Upper lobe of left lung (tissue), 6 donors: ENCODE measurements at places on chromosomes 3 and 15. TPM values are rescaled to one million over a fixed set of nuclear protein-coding genes. Genes with fewer than 3 reads are reported as not detected.

IL17RD gene
- under 0.01 TPM for total RNA-seq

RASGRF1 gene
- 51.8 TPM for total RNA-seq

HDC gene
- 2.1 TPM for total RNA-seq

ARNT2 gene
- total RNA-seq = 4.8 TPM

SCG3 gene
- total RNA-seq = not detected

HEMK1 gene
- total RNA-seq = 5.0 TPM

IL5RA gene
- total RNA-seq = 7.3 TPM

CELF6 gene
- 0.79 TPM for total RNA-seq

GRK7 gene
- 0.22 TPM for total RNA-seq

RSRC1 gene
- 21.4 TPM for total RNA-seq

PPP2R3A gene
- total RNA-seq = 35.6 TPM

PLSCR5 gene
- not detected for total RNA-seq

ATP13A5 gene
- total RNA-seq = 2.9 TPM

GOLGA8Q gene
- total RNA-seq = 0.44 TPM

TMEM40 gene
- 5.3 TPM for total RNA-seq

ZNF774 gene
- total RNA-seq = 4.4 TPM

AP3S2 gene
- 26.4 TPM for total RNA-seq

TMEM108 gene
- 3.1 TPM for total RNA-seq

NDUFB4 gene
- 105 TPM for total RNA-seq

GOLGA8R gene
- total RNA-seq = 44.0 TPM

LYZL4 gene
- total RNA-seq = not detected

PSTPIP1 gene
- total RNA-seq = 7.0 TPM

DISP2 gene
- under 0.01 TPM for total RNA-seq

SNRPN gene
- total RNA-seq = 133 TPM

CLDN11 gene
- total RNA-seq = 17.1 TPM

SKOR1 gene
- total RNA-seq = 4.2 TPM

SNAPC5 gene
- total RNA-seq = 33.3 TPM

CCR9 gene
- 0.11 TPM for total RNA-seq

ACAN gene
- 0.24 TPM for total RNA-seq

CPLX3 gene
- not detected for total RNA-seq

LTK gene
- total RNA-seq = 20.6 TPM

CPNE4 gene
- not detected for total RNA-seq

GPR171 gene
- 6.6 TPM for total RNA-seq

LRRIQ4 gene
- not detected for total RNA-seq

GPR156 gene
- 1.0 TPM for total RNA-seq

PLA2G4D gene
- total RNA-seq = not detected

AGBL1 gene
- total RNA-seq = 3.1 TPM
